ENCODE measurements at places on chromosomes 5 and 9.

- DNase-seq: no peak
Observed at GRCh38 chr9:98150164-98150563, 31.1 kb upstream of the TRIM14 start.

DNA sequence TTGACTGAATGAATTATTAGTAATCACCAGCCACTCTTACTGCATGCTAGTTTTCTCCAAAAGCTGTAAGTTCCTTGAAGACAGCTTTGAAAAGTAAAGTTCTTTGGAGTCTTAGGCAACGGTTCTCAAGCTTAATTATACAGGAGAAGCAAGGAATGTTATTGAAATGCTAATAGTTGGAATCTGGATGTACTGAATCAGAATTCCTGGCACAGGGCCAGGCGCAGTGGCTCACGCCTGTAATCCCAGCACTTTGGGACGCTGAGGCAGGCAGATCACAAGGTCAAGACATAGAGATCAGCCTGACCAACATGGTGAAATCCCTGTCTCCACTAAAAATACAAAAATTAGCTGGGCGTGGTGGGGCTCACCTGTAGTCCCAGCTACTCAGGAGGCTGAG lies 33.4 kb downstream of the GRIA1 start:
- no peak for DNase-seq

DNA sequence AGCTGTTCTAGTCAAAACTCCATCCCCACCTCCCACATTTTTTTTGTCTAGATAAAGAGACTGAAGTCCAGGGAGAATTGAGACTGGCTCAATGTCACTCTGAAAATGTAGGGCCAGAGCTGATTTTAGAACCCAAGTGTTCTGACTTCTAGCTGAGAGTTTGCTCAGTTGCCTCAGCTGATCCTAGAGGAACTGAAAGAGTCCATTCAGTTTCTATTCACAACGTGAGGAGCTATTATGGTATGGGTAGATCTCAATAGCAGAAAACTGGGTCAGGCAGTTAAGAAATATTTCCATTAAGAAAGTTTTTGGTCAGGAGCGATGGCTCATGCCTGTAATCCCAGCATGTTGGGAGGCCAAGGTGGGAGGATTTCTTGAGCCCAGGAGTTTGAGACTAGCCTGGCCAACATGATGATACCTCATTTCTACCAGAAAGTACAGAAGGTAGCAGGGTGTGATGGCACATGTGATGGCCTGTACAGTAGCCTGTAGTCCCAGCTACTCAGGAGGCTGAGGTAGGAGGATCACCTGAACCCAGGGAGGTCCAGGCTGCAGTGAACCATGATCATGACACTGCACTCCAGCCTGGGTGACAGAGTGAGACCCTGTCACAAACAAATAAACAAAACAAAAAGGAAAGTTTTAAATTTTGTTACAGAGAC lies 61.7 kb downstream of the GLRA1 start:
- no peak for DNase-seq

DNA sequence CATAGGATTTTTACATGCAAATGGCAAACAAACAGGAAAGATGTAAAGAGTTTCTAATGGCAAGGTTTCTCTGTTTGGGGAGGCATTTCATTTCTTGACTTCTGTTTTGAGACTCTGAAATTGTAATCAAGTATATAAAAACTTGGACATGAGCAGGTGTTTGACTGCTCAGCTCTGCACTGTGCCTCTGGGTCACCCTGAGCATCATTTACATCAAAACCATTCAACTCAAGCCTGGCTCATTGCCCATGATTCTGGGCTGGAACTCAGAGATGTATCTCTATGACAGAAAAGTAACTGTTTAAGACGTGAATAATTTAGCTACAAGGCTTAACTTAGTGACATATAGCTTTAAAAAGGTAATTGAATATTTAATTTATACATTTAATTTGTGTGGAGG lies 1402.4 kb upstream of the NUDT12 start:
- DNase-seq: no peak

- DNase-seq: no peak
Observed at GRCh38 chr5:36638056-36638455, 31.6 kb downstream of the SLC1A3 start.

- no peak for DNase-seq
Observed at GRCh38 chr5:170168002-170168401, 62.3 kb downstream of the FOXI1 start.

GRCh38 chr9:95880021-95880690 lies 4.7 kb downstream of the ERCC6L2 start:
- DNase-seq: no peak

DNA sequence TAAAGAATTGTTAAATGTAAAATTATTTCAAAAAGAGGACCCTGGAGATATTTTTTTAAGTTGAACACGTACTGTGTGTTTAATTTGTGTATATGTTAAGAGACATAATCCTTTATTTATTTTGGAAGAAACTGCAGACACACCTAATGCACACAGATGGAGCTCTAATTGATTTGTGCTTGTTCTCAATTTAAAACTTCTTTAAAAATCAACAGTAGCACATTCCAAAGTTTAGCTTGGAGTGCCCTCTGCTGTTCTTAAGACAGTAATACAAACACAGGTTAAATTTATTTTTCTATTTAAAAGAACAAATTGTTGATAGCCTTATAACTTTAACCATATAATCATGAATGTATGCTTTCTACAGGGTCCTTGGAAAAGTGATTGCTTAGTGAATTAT lies 277.6 kb upstream of the ADAMTS16 start:
- DNase-seq: peak; percentile 5

Measured in fibroblast of skin of left quadriceps (primary cell).